IMR-90 (cell line): ENCODE measurements at places on chromosomes 4 and X. TPM values are rescaled to one million over a fixed set of nuclear protein-coding genes. Genes with fewer than 3 reads are reported as not detected.

- DNase-seq: no peak
These were observed 219.6 kb downstream of the GRXCR1 start for GRCh38 chr4:43112139-43112538.

Gene C4orf36
- 0.18 and 0.28 TPM in 2 replicates for total RNA-seq

Gene GLOD5
- total RNA-seq: not detected in 2 replicates

DNA sequence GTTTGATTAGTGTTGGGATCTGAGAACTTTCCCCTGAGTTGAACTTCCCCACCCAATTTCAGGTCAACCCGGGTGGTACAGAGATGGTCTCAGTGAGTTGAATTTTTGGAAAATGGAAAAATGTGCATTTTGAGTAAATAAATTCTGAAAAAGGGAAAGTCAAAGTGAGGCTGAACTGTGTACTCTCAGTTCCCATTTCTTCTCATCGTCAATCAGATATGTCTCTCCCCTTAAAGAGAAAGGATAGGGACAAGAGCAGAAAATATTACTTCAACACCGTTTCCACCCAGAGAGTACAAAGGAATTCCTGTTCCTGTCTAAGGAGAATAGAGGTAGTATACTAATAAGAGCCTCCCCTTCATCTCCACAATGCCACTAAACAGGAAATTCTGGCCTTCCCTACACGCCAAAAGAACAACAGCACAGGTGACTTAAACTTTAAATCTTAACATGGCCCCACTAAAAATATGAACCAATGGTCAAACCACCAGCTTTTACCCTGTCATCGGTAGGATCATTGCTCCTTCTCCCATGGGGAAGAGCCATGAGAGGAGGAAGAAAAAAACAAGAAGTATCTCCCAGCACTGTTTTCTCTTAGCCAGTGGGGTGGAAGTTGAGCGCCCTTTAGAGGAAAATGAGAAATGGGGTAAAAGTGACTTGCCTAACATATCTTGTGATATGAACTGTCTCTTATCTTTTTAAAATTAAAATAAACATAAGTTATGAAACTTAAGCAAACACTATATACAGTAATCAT, 30.3 kb downstream of the BMP3 start:
- no peak for DNase-seq

DNA sequence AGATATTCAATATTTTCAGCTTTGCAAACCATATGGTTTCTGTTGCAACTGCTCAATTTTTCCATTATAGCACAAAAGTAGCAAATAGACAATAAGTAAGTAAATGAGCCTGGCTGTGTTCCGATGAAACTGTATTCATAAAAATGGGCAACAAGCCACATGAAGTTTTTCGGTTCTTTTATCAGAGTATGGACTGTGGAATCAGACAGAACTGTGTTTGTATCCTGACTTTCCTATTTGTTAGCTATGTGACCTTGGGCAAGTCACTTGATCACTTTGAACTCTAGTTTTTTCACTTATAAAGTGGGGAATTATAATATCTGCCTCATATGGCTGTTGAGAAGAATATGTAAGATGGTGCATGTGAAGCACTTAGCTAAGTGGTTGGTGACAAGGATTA, 23.4 kb upstream of the ADGRA3 start:
- no peak for DNase-seq
